Mucosa of descending colon (tissue), 3 donors: ENCODE measurements at places on chromosomes 12 and 14.

- DNase-seq = no peak
Observed at GRCh38 chr14:65906344-65906743, 493.8 kb downstream of the FUT8 start.

DNA sequence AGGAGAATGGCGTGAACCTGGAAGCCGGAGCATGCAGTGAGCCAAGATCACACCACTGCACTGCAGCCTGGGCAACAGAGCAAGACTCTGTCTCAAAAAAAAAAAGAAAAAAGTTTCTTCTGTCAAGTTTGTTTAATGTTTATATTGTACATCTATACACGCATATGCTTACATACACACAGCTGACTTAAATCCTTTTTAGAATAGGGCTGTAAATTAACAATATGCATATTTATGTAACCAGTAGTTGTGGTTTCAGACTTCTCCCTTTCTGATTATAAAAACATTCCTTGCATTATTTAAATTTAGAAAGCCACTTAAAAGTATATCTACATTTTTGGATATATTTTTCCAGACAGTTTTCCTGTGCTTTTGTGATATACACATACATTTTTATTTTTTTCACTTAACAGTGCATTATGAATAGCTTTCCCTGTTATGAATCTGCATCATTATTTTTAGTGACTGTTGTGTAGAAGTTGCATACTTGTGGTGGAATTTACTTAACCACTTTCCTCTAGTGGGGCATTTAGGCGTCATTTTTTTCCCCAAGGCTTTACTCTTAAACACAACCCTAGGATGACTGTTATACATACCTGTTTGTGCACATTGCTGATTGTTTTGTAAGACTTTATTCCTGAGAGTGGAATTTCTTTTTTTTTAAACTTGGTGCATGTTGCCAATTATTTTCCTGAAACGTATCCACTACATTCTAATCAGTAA lies 29.4 kb downstream of the POLR3B start:
- DNase-seq = no peak

- no peak for DNase-seq
Observed at GRCh38 chr12:57603815-57604453, 690 bp upstream of the DTX3 start.

GRCh38 chr12:39402922-39403321 lies 40.0 kb downstream of the KIF21A start:
- no peak for DNase-seq

GRCh38 chr14:59208954-59209353 lies 20.5 kb downstream of the DAAM1 start:
- no peak for DNase-seq

- DNase-seq = no peak
Observed at GRCh38 chr14:71713016-71713415, 219.2 kb upstream of the RGS6 start.

DNA sequence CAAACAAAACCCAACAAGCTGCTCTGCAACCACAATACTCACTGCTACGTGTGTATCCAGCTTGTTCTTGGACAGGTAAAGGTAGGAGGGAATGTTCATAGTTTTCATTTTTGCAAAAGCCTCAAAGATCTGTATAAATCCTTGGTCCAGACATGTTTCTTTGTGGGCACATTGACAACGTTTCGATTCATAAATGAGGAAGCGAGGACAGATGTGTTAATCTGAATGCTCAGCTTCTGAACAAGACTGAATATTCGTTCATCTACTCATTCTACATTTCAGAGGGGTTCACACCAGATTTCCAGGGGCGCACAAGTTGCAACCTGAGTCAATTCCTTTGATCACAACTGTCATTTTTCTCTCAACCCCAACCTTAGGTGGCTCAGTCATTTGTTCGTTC lies 134.4 kb downstream of the LLPH start:
- no peak for DNase-seq

DNA sequence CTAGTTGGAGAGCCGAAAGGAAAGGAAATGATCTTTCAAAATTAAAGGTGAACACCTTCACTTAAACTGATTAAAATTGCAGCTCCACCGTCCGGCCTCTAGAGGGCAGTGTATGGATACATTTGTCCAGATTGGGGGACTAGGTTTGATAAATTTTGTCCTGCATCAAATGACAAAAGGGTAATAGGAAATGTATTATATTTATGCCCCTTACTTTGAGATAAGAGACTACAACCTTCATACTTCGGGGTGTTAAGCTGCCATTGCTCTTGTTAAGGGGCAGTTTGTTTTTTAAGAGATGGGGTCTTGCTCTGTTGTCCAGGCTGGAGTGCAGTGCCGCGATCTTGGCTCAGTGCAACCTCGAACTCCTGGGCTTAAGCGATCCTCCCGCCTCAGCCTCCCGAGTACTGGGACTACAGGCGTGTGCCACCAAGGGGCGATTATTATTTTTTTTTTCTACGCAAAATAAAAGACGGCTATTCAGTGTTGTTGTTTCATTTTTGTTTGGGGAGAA lies 818 bp upstream of the SUOX start:
- DNase-seq = peak; percentile 51
